ENCODE measurements at places on chromosomes 5 and 9.

DNA sequence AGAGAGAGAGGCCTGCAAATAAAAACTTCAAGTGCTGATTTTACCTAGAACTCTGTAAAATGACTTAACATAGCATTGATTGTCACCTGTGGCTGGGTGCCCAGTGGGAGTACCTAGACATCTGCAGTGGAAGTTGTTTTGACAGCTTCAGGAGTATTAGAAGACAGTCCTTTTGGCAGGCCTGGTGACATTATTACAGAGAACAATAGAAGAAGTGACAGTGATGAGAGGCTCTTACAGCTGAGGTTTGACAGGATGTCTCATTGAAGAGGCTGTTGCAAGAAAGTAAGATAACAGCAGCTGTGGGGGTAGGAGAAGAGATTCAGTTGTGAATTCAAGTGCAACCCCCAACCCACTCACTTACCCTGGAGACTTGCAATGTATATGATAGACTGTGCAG lies 27.9 kb upstream of the MUSK start:
- DNase-seq, result no peak

DNA sequence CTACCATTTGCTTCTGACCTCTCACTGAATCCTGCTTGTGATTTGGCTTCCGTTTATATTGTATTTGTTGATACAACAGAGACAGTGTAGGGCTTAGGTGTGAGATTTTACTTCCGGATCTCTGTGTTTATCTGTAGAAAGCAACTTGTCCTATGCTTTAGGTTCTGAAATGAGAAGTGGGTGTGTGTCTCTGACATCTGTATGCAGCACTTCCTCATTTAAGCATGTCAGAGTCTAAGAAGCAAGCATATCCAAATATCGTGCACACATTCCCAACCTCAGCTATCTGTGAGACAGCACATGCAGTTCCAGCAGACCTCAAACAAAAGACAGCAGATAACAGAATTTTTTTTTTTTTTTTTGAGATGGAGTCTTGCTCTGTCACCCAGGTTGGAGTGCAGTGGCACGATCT lies 16.3 kb downstream of the KLF9 start:
- DNase-seq, result no peak

GRCh38 chr5:68529581-68529980 lies 314.0 kb downstream of the PIK3R1 start:
- no peak for DNase-seq

GRCh38 chr5:124738681-124739633 lies 7.5 kb downstream of the ZNF608 start:
- DNase-seq, result no peak

GRCh38 chr5:50623666-50624065 lies 42.8 kb upstream of the PARP8 start:
- DNase-seq, result no peak

GRCh38 chr5:116938488-116938887 lies 363.9 kb upstream of the SEMA6A start:
- DNase-seq, result no peak

DNA sequence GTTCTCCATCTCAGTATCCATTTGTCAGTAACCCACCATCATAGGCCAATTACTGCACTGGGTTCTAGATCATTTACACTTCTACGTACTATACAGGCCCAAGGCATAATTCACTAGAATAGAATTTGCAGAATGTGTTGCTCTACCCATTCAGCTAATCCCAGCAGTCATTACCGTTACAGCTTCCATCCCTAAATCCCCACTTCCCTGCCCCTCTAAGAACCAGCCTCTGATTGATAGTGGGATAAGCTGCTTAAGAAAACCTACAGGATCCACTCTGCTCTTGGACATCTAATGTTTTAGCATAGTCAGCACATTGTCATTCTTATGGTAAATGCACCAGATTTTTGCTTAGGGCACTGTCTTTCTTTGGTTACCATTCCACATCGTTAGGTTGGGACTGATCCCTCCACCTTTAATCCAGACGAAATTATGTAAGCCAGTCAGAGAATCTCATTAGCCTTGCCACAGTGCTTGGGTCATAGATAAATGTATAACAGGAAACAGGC lies 39.3 kb upstream of the CHD1 start:
- no peak for DNase-seq

DNA sequence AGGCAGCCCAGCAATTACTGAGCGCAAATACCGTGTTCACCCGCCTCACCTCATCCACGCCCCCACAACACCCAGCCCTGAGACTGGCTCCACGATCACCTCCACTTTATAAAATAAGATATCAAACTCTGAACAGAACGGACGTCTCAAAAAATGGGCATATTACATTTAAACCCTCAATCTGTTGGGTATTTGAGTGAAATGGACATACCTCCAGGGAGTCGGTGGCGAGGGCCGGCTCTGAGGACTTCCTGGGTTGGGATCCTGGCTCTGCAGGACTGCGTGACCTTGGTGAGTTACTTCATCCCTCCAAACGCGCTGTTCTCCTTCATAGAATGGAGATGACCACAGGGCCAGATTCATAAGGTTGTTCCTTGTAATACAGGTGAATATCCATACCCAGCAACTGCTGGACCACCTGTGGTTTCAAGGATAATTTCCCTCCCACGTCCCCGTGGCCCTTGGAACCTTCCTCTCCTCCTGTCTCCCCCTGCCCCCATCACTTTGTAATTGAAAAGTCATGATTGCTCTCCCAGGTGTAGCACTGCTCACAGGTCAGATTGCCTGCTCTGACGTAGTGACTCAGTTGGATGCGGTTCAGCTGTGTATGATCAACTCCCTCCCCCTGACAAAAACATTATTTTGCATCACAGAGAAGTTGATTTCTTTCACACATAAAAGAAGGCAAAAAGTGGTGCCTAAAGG lies 135.6 kb downstream of the KCNIP1 start:
- no peak for DNase-seq

- DNase-seq, result no peak
Measured at GRCh38 chr5:34411470-34412346, 244.4 kb upstream of the RAI14 start.

Data from stimulated activated CD4-positive, alpha-beta T cell treated with anti-CD3 and anti-CD28 coated beads, Interleukin-15, amount 100 ng/mL, for 1 hour (primary cell).